NB4 (cell line): ENCODE measurements at places on chromosomes 4 and X.

- DNase-seq: no peak
Observed at GRCh38 chr4:113633467-113633866, 128.1 kb downstream of the CAMK2D start.

- no peak for DNase-seq
Observed at GRCh38 chrX:57675320-57675719, 4.7 kb downstream of the NLRP2B start.

GRCh38 chr4:118587946-118588345, 97.2 kb upstream of the METTL14 start:
- peak; percentile 86 for DNase-seq

- DNase-seq: no peak
Observed at GRCh38 chrX:148905400-148905799, 405.0 kb downstream of the AFF2 start.
